Gastrocnemius medialis (tissue), 4 donors: ENCODE measurements at places on chromosomes 12 and 14. TPM values are rescaled to one million over a fixed set of nuclear protein-coding genes. Genes with fewer than 3 reads are reported as not detected.

DNA sequence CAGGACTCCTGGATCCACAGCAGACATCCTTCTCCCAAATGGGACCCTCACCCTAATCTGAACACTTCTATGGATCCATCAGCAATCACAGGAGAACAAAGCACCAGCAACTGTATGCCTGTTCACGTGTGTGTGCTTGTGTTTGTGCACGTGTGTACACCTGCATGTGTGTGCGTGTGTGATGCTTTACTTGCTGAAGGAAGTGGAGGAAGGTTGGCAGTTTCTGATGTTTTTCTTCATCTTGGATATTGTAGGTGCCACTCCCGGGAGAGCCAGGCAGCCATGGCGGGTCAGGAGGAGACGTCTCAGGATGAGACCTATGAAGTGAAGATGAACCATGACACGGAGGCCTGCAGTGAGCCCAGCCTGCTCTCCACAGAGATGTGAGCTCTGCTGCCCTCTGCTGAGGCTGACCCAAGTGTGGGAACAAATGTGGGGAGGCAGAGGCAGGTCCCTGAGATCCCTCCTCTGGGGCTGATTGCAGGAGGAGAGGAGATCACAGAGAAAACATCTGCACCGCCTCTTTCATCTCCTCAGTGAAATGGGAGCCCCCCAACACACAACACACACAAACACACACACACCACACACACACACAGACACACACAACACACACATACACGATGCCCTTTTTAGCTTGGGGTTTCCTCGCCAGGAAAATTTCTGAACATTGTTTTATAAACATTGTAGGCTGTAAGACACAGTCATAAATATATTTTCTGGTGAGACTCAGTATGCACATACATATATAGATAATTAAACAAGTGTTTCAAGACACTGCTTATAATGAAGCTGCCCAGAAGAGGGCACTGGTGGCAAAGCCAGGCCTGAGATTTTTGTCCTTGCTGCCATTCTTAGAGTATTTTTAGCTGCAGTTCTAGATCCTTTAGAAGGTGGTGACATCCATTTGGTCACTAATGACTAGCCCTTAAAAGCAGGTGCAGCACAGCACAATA lies 112.2 kb upstream of the FKBP4 start:
- DNase-seq, result no peak

DNA sequence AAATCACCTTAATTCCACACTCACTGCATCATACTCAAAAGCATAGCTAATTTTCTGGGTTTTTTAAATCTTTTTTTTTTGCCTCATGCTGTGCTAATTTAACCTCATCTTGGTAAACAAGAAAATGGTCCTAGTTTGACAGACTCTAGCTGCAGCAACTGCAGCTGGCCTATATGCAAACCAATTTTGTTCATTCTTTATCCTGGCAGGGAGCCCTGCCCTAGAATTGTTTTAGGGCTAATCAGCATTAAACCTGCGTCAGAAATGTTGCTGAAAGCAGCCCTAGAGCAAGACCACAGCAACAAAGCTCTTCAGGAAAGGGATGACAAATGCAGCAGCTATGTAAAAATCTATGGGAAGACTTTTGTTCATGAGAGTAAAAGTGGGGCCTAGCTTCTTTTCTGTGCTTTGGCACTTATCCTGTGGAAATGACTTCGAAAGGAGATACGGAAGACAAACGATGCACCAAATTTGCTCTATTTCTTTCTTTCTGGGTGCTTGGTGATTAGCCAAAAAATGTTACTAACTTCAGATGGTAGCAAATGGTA lies 72.2 kb downstream of the DENND5B start:
- DNase-seq, result no peak

DNA sequence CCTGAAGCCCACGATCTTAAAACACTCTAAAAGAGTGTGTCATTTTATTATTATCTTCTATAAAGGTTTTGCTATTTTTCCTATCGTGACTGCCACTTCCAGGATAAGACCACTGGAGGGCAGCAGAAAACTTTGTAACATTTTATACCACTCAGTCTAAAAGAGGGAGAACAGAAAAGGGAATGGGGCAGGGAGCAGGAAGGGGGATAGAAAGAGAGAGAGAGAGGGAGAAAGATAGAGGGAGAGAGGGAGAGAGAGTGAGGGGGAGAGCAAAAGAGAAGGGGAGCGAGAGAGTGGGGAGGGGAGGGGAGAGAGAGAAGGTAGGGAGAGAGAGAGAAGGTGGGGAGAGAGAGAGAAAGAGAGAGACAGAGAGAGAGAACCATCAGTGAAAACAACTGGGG lies 2.0 kb upstream of the ART4 start:
- DNase-seq, result no peak

- no peak for DNase-seq
Measured at GRCh38 chr14:89366864-89367778, 49.9 kb downstream of the FOXN3 start.

DNA sequence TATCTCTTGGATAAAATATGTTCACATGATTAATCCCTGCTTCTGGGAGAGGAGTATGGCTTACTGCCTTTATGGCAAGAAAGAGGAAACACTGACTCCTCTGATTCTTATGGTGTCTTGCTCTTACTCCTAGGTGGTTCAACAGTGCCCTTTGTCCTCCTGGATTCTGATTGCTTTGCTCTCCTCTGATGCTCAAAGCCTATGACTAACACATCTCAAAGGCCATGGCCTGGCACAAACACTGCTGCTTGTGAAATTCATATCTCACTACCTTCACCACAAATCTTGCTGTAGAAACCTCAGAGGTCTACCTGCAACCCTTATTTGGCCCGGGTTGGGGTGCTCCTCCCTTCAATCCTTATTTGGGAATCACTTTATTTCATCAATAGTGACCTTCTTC lies 217.2 kb downstream of the C12orf50 start:
- no peak for DNase-seq

GRCh38 chr12:100266585-100266834 lies 369 bp downstream of the DEPDC4 start:
- DNase-seq, result peak; percentile 80

DNA sequence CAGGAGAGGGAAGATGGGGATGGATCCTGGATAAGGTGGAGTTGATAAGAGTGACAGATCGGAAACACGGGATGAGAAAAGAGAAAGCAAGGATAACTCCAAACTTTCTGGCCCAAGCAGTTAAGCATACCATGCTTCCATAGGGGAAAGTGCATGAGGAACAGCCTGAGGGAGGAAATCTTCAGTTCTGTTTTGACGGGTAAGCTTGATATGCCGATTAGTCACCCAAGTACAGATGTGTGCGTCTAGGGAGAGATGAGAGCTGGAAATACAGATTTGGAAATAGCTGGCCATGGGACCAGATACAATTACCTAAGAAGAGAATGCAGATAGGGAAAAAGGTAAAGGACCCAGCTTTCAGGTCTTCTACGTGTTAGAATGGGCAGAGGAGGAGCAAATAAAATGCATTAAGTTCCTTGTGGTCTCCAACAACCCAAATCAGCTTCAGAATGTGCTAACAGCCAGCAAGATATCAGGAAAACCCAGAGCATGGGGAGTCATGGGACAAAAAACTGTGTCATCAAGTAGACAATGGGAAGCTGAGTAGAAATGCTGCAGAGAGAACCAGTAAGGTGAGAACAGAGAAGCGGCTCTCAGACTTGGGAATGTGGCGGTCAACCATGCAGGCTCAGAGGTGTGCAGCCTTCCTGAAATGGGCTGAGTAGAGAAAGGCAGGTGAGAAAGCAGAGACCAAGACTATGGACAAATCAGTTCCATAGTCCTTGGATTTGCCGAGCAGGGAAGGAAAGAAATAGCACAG lies 56.3 kb downstream of the PPP1R36 start:
- DNase-seq, result no peak

GRCh38 chr12:7872566-7873319 lies at the start of gene SLC2A14:
SLC2A14 (minus strand) TSS chr12:7872915; CDS start chr12:7869880, 3,035 bp downstream.
- no peak for DNase-seq

DNA sequence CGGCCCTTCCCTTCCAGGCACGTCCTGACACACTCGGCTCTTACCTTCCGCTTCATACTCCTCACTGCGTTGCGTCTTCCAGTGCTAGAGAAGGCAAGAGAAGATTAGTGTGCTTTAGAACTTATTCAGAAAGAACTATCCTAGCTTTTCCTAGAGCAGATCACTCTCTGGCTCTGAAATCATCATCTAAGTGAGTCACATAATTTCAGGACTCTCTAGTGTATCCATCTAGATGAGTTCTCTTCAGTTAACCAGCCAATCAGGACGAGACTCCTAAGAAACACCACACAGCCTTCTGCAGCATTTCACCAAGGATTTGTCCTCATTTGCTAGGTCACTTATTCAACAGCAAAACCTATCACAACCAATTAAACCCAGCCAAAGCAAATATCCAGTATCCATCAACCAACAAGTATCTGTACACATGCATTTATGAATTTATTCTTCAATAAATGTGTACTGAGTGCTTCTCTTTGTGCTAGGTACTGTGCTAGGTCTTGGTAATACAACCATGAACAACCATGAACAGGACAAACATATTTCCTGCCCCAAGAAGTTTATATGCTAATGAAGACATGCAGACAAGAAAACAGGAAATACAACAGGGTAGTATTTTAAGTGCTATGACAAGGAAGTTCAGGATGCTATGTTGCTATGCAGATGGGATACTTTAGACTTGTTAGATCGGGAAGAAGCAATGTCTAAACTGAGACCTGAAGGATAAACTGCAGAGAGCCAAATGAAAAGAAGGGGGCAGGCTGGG lies 52.1 kb downstream of the NIN start:
- no peak for DNase-seq

- no peak for DNase-seq
Measured at GRCh38 chr12:89154743-89155499, 197.4 kb downstream of the DUSP6 start.

DNA sequence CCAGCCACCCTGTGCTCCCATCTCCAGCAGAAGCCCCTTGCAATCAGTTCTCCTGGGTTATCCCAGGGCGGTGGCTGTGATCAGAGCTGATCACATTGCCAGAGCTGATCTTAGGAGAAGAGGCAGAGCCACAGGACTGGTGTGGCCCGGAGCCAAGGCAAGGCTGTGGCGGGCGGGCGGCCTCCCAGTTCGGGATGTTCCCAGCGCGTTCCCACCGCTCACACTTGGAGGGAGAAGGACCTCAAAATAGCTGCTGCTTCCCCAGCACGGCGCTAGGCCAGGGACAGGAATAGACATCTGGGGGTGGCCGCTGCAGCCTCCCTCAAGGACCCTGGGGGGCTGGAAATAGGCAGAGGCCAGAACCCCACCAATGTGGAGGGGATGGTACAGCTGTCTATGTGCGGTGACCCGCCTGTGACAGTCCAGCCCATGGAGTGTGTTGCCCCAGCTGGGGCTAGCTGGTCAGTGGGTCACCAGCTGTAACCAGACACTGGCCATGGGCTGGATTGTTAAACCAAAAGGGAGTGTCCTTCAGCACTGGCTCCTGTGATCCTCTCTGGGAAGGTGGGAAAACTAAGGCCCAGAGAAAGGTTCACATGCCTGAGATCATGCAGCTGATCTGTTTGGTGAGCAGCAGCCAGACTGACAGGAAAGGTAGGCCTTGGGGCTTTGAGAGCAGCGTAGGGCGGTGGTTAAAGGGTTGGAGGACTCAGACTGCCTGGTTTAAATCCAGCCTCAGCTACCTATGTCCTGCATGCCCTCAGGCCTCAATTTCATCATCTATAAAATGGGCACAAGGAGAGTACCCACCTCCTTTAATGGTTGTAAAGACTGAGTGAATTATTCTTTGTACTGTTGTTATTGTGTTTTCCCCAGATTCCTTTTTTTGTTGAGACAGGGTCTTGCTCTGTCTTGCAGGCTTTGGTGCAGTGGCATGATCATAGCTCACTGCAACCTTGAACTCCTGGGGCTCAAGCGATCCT lies 8.0 kb upstream of the POP5 start:
- peak; percentile 84 for DNase-seq

DNA sequence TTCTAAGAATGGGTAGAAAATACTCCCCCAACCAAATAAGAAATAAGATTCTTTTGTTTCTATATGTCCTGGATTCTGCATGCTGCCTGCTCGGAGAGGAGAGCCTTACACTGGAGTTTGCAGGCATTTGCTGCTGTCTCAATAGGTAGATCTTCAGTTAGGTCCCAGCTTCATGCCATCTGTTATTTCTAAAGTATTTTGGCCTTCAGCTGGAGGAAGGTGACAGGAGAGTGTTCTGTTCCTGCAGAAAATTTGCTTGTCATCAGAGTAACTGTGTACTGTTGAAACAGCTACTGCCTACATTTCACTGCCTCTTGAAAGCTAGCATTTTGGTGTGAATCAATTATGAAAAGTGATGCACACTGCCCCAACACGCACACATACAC lies 966.9 kb downstream of the NRXN3 start:
- DNase-seq, result no peak

The GDF3 gene
- total RNA-seq, result not detected

The LTBP2 gene
- 51.9 TPM for total RNA-seq

The OR6J1 gene
- not detected for total RNA-seq

The PPFIBP1 gene
- total RNA-seq, result 30.1 TPM

The KDM2B gene
- 7.9 TPM for total RNA-seq

The RNASE7 gene
- not detected for total RNA-seq

The NOXRED1 gene
- total RNA-seq, result not detected

The PDZRN4 gene
- total RNA-seq, result 0.62 TPM
